Adipocyte (in vitro differentiated cells): ENCODE measurements at places on chromosomes 12 and 14.
A peak's percentile ranks its signal among the peaks of the same experiment; 100 is the strongest.

DNA sequence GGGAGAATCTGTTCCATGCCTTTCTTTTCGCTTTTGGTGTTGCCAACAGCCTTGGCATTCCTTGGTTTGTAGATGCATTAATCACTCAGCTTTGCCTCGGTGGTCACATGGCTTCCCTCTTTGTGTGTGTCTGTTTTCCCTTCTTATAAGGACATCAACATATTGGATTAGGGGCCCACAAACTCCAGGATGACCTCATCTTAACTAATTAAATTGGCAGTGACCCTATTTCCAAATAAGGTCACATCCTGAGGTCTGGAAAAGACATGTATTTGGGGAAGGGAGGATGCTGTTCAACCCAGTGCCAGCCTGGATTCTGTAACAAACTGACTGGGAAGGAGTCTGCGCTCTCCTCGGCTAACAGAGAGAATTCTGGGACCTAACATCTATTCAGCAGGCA is 365.7 kb upstream of the FKBP4 start:
- peak; percentile 15 for DNase-seq

- peak; percentile 34 for DNase-seq
Measured at GRCh38 chr14:87133073-87133801, 859.7 kb downstream of the GALC start.

- no peak for DNase-seq
Measured at GRCh38 chr14:69573831-69574262, 824 bp downstream of the CCDC177 start.

DNA sequence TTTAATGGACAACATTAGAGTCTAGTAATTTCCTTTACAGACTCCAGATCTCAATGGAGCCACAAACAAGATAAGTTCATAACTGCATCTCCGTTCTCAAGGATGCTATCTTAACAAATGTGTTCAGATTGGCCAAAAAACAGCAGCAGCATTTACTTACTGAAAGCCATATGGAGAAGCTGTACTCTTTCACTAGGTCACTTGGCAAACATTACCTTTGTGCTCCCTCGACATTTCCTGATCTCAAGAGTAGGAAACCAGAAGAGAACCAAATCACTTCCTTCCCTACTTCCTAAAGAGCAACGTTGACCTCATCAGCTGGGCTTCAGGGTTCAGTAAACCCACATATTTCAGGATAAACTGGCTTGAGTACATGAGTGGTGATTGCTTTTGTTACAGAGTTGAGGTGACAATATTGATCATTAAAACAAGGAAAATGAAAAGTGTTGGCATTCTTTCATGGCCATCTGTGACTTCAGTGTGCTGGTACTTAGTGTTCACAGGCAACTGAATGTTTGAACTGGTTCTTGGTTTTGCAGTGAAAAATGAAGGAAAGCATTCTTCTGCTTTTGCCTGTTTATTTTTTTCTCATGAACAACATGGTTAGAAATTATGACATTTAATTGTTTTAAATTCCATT is 449.6 kb downstream of the TMEM117 start:
- DNase-seq, result peak; percentile 2

- no peak for DNase-seq
Measured at GRCh38 chr14:76884394-76884793, 58.2 kb downstream of the LRRC74A start.

GRCh38 chr14:51784466-51784865 is 75.9 kb upstream of the GNG2 start:
- no peak for DNase-seq

GRCh38 chr14:95348395-95349080 is 28.8 kb upstream of the CLMN start:
- no peak for DNase-seq

DNA sequence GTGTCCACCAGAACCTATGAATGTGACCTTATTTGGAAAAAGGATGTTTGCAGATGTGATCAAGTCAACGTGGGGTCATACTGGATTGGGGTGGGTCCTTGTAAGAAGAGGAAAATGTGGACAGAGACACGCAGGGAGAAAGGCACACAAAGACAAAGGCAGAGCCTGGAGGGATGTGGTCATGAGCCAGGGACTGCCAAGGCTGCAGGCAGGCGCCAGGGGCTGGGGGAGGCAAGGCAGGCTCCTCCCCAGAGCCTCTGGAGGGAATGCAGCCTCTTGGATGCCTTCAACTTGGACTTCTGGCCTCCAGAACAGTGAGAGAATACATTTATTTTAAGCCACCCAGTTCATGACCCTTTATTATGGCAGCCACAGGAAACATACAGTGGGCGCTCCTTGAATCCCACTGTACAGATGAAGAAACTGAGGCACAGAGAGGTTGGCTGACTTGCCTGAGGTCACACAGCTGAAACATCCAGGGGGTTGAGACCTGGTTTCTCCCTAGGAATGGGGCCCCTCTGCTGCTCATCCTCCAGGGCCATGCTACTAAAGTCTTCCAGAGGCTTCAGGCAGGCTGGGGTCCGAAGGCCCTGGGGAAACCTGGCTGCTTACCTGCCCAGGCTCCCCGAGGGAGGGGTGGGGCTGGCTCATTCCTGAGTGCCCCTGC is 99.7 kb downstream of the RFLNA start:
- DNase-seq, result no peak

DNA sequence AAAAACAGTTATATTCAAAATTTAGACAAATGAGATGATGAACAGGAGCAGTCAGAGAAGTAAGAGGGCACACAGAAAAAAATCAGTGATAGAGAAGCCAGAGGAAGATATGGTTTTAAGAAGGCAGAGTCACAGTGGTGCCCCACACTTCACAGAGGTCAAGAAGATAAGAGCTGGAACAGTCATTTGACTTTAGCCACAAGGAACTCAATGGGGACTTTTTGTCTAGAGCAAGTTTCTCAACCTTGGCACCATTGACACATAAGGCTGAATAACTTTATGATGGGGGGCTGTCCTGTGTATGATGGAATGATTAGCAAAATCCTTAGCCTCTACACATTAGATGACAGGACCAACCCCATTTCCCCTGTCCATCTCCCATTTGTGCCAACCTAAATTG is 172.8 kb upstream of the PLEKHG7 start:
- no peak for DNase-seq

GRCh38 chr12:97140355-97140754 is 233.3 kb downstream of the NEDD1 start:
- DNase-seq, result no peak

- DNase-seq, result no peak
Measured at GRCh38 chr12:32761716-32762115, 6.0 kb upstream of the YARS2 start.

DNA sequence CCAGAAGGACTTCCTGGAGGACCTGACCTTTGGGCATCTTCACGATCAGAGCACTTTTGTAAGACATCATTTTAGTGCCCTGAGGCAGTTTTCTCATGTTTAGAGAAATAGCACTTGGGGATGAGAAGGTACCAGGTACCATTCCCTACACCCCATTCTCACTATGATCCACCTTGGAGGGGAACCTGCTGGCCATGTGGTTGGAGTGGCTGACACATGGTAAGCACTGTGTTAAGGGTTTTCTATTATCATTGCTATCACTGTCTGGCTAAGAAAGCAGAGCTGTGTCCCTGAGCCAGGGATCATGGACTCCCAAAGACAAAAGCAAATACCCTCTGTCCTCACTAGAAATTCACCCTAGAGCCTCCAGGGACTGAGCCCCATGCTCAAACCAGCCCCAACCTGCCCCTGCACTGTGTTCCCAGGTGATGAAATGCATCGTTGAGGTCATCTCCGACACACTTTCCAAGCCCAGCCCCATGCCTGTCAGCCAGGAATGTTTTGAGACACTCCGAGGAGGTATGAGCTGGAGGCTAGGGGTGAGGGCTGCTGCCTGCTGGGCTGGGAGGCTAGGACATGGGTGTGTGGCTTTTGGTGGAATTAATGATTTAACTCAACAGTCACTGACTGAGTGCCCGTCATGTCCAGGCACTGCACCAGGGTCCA is 3.4 kb downstream of the CHGA start:
- no peak for DNase-seq

DNA sequence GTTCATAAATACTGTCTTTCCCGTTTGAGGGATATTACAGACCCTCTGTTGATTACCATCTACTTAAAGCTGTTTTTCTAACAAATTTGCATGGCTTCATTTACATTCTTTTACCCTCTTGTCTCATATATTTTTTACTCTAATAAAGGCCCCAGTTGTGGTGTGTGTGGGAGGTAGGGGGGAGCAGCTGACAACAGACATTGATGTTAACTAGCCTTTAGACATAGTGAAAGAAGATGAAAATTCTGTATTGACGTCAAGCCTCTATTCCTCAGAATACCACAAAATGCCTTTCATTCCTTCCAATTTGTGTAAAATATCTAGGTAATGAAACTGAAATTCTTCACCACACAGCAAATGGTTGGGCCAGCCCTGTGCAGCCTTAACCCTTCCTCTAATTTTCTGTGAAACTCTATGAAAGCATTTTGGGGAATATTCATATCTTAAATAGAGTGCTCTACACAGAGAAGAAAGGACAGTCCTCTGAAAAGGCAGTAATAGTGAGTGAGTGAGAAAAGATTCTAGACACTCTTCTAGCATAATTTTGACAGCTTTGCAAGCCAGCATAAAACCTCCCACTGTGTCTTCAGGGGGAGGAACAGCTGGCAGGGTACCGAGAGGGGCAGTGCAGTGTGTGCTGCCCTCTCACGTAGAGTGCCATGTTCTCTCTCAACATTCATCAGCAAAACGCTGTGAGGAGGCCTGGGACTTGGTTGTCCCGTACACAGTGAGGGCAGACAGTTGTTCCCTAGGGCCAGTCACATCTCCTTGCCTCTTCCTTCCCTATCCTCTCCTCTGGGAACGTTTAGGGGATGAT is 20.1 kb upstream of the CERS5 start:
- peak; percentile 88 for DNase-seq

DNA sequence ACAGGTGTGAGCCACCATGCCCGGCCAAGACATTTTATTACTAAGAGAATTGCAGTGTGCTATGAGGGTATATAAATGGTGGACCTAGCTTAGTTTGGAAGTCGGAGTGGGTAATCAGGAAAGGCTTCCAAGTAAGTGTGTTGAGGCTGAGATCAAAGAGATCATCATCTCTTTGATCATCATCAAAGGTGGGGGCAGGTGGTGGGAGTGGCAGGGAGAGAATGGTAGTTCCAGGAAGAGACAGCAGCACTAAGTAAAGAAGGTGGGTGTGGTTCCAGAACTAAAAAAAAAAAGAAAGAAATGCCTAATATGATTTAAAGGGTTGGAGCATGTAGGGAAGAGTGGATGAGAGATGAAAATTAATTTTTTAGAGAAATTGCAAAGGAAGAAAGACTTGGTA is 14.7 kb downstream of the SLC4A8 start:
- DNase-seq, result no peak

DNA sequence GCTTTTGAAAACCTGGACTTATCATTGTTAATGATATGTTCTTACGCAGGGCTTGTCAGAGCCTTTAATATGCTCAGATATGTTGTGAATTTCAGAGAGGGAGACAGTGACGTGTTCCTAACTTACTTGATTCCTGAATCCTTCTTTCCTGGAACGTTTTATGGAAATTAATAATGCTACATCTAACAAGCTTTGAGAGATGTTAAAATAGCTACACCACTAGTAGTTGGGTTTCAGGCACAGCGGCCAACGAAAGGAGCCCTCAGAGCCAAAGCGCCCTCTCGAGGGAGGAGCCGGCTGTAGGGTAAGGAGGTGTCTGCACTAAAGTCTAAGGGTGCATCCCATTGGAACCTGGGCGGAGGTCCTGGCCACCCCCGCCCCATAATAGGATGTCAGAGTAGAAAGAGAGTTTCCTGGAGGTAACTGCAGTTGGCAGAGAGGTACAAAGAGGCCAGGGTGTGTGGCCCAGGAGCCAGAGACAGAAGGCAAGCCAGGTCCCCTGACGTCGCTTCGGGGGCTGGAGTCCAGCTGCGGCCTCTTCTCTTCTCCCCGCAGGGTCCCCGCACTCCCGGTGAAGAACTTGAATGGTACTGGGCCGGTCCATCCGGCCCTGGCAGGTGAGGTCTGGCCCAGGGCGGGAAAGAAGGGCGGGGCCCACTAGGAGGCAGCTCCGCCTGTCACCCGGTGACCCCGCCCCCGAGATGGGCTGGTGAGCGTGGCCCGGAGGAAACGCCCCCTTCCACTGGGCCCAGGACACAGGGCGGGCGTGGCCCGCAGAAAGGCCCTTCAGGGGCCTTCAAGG is 36.3 kb downstream of the DTX1 start:
- DNase-seq, result no peak

- DNase-seq, result no peak
Measured at GRCh38 chr14:52059649-52060048, 9.2 kb downstream of the NID2 start.

DNA sequence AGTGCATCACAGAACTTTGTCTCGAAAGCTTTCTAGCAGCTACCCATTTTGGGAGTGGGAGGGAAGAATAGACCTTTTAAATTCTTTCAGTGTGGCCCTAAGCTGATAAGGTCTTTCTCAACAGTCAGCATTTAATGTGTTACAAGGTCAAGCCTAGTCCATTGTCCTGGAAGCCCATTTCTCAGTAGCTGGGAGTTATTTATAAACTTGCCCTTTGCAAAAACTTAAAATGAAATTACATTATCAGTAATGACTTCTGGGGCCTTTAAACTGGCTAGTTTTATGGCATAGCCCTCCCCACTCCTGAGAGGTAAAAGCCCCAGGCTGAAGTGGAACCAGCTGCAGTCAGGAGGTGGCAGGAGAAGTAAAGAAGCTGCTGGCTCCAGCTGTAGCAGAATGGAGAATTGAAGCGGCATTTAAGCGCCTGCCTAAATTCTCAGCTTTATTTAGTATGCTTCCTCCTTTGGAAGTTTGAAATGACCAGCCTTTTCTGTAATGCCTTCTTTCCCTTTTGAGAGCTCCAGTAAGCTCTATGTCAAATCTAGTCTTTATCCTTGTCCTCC is 12.4 kb downstream of the COPZ1 start:
- DNase-seq, result no peak

GRCh38 chr12:52789637-52790426 is 6.1 kb downstream of the KRT3 start:
- no peak for DNase-seq

GRCh38 chr14:103074729-103075367 is 9.2 kb upstream of the LBHD2 start:
- no peak for DNase-seq

- no peak for DNase-seq
Measured at GRCh38 chr12:123120452-123121166, 30.3 kb downstream of the PITPNM2 start.

DNA sequence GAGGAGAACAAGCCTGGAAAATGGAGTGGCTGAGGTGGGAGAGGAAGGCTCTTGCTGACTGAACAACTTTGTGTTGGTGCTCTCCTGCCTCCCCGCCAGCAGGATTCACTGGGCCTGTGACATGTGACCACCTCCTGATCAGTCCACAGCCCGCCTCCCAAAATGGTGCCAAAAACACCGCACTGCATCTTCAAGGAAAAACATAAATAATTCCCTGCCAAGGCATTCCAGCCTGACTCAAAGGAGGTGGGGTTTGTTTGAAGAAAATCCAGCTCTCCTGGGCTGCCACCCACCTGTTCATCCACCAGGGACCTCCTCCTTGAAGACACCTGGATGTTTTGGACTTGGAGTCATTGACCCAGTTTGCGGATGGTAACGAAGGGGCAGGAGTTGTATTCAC is 83.8 kb upstream of the PIWIL1 start:
- no peak for DNase-seq
